ENCODE measurements at places on chromosomes 7 and 10.

- DNase-seq = no peak
Measured at GRCh38 chr7:134697205-134697886, 50.7 kb downstream of the BPGM start.

GRCh38 chr7:48180981-48181380 is 9.7 kb downstream of the ABCA13 start:
- DNase-seq = no peak

DNA sequence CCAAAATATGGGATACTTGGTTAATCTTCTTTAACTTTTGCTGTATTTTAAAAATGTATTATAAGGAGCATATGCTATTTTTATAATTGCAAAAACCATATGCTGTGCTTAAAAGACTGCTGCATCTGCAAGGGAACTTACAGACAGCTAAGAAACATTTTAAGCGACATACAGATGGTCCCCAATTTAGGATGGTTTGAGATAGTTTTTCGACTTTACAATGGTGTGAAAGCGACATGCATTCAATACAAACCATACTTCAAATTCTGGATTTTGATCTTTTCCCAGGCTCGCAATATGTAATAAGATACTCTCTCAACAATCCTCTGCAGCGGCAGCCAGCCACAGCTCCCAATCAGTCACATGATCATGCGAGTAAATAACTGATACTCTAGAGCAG is 73.2 kb downstream of the SHTN1 start:
- DNase-seq = no peak

GRCh38 chr7:107185716-107186115 is 16.9 kb downstream of the HBP1 start:
- DNase-seq = no peak

- no peak for DNase-seq
Measured at GRCh38 chr10:102302611-102303010, 57.3 kb downstream of the GBF1 start.

DNA sequence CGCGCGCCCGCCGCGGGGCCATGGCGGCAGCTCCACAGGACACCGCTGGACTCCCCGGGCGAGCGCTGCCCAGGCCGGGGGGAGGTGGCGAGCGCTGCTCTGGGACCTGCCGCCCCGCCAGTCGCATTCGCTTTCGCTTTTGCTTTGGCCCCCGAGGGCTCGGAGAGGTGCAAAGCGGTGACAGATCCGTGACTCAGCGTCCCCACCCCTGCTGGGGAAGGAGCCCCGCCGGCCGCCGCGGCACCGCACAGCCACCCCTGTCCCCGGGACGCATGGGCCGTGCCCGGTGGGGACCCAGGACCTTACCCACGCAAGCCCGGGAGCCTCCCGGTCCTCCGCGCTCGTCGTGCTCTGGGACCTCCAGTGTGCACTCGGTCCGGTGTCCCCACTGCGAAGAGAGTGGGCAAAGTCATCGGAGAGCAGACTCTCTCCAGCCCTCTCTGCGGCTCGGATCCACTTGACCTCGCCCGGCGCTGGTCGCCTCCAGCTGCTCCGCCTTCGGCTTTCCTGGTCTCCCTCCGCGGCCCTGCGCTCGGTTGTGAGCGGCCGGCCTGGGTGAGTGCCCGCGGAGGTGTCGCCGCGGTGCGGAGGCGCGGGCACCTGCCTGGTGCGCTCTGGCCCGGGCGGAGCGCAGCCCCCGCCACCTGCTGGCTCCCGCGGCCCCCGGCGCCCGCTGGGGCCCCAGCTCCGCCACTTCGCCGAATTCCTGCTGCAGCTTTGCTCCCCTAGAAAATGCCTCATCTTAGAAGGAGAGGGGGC is at the start of gene IL15RA:
Gene IL15RA (minus strand): TSS at position 73 of the 759 bp plus-strand sequence. CDS start 51 bp downstream, at position 22.
- DNase-seq = peak; percentile 89

- no peak for DNase-seq
Measured at GRCh38 chr7:2175514-2175913, 57.2 kb downstream of the MAD1L1 start.

DNA sequence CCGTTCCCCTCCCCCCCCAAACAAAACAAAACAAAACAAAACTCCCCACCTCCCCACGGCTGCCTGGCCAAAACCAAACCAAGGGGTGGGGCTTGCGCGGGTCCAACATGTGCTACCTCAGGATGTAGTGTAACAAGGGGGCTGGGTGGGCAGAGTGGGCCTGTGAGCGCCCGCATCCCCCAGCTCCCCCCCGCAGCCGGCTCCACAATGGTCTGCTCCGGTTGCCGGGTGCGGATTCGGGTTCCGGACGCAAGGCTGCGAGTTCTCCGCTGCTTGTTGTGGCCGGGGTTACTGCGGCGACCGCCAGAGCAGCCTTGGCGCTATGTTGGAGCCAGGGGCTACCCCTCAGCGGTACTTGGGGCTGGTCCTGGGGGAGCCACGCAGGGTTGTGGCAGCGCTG is 4.9 kb downstream of the C10orf143 start:
- DNase-seq = no peak

DNA sequence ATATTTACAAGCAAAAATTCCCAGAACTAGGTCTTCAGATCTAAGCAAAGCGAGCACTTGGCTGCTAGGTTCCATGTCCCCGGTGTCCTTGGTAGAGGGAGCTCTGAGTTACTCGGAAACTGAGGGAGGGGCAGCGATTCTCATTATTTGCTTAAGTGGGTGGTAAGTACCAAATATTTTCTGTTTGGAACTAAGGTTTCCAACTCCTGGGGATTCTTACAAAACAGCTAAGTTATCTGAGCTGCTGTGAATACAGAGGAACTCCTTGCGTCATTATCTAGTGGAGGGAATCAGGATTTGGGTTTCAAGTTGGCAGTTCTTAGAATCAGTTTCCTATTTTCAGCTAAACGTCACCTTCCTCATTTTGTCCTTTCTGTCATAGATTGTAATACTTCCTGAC is 76.8 kb upstream of the IKZF1 start:
- no peak for DNase-seq

DNA sequence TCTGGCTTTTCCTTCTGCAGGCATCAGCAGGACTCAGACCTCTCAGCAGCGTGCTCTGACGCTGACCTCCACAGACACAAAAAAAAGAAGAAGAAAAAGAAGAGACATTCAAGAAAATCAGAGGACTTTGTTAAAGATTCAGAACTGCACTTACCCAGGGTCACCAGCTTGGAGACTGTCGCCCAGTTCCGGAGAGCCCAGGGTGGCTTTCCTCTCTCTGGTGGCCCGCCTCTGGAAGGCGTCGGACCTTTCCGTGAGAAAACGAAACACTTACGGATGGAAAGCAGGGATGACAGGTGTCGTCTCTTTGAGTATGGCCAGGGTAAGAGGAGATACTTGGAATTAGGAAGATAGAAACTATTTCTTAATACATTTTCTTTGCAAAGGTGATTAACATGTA is 115.7 kb downstream of the CYTH3 start:
- DNase-seq = no peak

DNA sequence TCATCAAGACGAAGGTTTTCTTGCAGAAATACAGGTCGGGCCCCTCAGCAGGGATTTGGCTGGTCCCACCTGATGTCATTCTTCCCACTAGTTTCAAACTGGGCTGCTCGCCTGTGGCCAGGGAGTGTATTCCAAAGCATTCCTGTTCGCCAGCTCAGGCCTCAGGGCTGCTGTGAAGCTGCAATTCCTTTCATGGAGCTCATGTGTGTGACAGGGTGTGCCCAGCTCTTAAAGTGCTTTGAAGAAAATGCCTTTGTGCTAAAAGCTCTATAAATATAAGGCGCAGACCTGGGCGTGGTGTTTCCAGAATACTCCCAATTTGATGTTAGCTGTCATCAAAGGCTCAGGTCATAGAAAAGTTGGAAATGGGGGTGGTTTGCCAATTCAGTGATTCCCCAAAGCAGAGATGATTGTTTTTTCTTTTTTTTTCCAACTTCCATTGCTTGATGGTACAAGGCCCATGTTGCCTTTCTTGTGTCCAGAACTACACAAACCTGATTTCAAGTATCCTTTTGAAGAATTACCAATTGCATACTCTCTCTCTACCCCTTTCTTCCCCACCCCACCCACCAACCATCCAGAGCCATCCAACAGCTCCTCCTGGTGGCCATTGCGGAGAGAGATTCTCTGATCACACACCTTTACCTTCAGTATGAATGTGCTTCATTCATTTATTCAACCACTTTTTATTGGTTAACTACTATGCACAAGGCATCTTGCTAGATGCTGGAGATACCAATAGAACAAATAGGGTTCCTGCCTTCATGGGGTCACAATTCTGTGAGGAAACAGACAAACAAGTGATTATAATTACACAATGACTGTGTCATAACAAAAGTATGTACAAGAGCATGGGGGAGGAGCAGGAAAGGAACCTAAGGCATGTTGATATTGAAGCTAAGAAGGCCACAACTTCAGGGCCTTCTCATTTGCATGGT is 297.3 kb upstream of the LYZL1 start:
- DNase-seq = no peak

GRCh38 chr7:110868458-110868857 is 222.5 kb upstream of the LRRN3 start:
- DNase-seq = no peak

DNA sequence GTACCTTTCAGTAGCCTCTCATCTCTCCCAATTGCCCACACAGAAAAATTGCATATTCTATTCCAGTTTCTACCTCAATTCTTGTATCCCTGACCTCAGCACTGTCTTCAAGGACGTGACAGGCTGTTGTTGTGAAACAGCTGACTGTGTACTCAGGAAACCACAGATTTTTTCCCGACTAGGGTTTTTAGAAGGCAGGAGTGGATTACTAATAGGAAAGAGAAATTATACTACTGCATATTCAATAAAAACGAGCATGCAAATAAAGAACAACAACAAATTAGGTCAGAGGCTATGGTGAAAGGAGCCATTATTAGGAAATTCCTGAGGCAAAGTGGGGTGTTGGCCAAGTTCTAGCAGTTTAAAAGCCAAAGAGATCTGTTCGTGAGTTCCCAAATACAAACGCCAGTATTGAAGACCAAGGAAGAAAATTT is 93.4 kb downstream of the DOCK4 start:
- DNase-seq = no peak

- no peak for DNase-seq
Measured at GRCh38 chr10:5538446-5538845, 13.7 kb downstream of the CALML3 start.

DNA sequence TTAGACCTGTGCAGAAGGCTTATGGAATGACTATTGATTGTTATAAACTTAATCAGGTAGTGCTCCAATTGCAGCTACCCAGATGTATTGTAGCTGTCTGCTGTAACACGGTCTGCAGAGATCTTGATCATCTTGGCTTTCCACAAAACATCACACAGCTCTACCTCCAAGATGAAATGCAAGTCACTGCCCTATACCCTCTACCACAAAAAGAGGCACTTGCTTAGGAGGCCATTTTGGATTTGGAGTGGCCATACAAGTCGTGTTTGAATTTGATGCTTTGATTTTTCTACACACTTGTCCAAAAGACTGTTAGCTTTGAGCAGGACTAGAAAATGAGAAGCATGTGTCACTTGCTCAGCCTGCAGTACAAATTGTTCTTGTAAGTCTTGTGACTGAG is 377.2 kb downstream of the TNS3 start:
- no peak for DNase-seq

GRCh38 chr10:13485623-13486022 is 43.2 kb downstream of the BEND7 start:
- no peak for DNase-seq

- no peak for DNase-seq
Measured at GRCh38 chr10:7605565-7606295, 61.0 kb downstream of the ITIH5 start.

- DNase-seq = no peak
Measured at GRCh38 chr10:24465124-24465874, 256.4 kb downstream of the KIAA1217 start.

GRCh38 chr10:111475720-111476119 is 398.9 kb downstream of the ADRA2A start:
- DNase-seq = no peak

- no peak for DNase-seq
Measured at GRCh38 chr7:11021468-11021867, 47.8 kb downstream of the PHF14 start.

DNA sequence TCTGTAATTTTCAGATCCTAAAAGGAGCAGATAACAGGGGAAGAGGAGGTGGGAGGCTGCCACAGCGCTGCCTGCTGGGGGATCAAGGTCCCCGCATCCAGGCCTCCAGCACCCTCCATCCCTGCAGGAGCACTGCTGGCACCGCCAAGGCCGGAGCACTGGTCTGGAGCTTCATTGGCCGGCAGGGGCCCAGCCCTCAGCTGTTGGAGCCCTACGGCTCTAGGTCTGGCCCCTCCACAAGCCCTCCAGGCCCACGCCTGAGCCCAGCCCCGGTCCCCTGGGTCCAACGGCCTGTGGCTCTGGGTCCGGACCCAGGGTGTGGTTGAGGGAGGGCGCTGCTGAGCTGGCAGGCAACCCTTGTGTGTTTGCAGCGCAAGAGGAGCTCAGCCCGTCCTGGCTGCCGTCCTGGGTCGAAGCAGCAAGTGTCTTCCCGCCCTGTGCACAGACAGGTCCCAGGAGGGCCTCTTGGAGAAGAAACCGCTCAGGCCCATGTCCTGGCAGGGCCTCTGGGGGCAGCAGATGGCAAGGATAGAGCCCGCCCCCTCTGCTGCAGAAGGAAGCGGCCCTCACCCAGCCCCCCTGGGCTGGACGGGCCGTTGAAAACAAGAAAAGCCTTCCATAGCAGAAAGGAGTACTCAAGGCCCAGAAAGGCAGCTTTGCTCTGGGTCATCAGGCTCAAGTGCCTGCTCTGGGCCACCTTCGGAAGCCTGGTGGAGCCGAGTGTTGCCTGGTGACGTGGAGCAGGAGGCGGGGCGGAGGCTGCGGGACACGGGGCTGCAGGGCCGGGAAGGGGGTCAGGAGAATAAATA is 54.3 kb upstream of the TNRC18 start:
- DNase-seq = no peak

DNA sequence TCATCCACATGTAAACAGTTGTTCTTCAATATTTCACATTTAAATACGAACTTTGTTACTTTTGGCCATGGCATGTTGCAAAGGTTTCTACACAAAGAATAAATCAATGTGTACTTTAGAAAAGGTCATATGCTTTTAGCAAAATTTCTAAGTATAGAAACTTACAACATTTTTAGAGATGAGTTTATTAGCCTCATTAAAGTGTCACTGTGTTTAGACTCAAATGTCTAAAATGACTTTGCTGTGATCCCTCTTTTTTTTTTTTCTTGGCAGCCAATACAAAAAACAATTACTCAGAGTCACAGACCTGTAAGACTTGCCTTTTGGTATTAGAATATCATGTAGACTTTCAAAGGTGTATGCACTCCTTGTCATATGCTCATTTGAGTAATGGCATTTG is 349.3 kb upstream of the KIAA1217 start:
- no peak for DNase-seq

DNA sequence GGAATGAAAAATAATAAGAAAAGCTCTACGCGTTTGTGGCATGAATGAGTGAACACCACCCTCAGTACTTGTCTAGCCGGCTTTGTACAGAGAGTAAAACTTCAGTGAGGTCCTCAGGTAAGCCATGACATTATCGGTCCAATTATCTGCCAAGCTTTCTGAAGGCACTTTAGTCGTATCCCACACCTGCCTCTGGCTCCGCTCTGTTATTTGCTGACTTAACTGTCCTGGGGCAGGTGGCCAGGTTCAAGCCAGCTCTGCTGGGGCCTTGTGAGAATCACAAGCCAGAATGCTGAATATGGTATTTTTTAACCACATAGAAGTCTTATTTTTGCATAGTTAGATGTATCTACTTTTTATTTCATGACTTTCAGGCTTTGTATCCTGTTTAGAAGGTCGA is 66.0 kb upstream of the FHIP2A start:
- DNase-seq = no peak
